ENCODE measurements at places on chromosomes 6 and 20. TPM values are rescaled to one million over a fixed set of nuclear protein-coding genes. Genes with fewer than 3 reads are reported as not detected.

The PDSS2 gene
- 11.5 TPM for total RNA-seq

The GNMT gene
- 0.61 TPM for total RNA-seq

The ADAM33 gene
- 30.7 TPM for total RNA-seq

The RSPH9 gene
- total RNA-seq = not detected

The PCSK2 gene
- total RNA-seq = not detected

The IL17F gene
- total RNA-seq = not detected

The C6orf120 gene
- 34.4 TPM for total RNA-seq

The CYP39A1 gene
- total RNA-seq = 1.1 TPM

The KCNK17 gene
- total RNA-seq = 0.19 TPM

The OR2B6 gene
- not detected for total RNA-seq

The PNPLA1 gene
- total RNA-seq = 0.32 TPM
